ENCODE measurements at places on chromosomes 7 and 10.

DNA sequence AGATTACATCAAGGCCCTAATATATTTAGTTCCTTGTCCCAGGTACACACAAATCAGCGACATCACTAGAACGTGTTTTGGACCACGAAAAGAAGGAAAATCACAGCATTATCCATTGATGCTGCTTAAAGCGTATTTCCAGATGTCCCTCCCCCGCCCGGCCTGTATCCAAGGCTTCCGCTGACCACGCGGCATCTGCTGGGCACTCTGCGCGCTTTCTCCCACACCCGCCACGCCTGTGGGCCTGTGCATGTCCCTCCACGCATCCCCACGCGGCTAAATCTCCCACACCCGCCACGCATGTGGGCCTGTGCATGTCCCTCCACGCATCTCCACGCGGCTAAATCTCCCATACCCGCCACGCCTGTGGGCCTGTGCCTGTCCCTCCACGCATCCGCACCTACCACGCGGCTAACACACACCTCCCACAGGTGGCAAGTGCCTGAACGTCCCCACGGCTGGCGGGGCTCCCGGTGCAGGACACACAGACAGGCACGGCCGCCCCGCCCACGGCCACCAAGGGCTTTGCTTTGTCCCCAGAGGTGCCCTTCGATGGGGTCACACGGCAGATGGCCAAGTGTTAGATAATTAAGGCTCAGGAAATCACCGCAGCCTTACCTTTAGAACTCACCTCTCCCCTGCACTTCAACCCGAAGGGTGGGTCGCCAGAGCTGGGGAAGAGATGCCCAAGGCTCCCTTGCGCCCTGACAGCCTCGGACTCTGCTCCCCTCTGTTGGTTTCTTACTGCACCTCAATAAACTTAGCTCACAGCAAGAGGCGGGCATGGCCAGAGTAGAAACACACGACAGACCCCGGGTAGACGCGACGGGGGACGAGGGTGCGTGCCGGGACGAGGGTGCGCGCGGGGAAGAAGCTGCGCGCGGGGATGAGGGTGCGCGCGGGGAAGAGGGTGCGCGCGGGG is 49.5 kb downstream of the DIP2C start:
- DNase-seq = no peak

GRCh38 chr10:4262870-4263600 is 478.0 kb upstream of the KLF6 start:
- no peak for DNase-seq

DNA sequence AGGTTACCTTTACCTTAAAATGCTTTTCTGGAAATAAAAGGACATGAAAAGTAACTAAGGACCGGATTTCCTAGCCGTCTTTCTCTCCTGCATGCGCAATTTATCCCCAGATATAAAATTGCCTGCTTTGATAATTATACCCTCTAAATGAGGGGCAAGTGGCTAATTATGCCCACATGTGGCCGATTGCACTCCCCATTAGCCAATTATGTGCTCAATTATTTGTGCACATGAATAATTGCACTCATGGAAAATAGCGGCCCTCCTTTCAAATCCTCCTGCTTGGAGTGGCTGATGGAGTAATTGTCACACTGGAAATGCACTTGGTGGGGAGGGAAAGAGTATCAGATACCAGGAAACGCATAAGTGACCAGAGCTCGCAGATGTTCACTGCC is 66.4 kb upstream of the ATRNL1 start:
- DNase-seq = no peak

DNA sequence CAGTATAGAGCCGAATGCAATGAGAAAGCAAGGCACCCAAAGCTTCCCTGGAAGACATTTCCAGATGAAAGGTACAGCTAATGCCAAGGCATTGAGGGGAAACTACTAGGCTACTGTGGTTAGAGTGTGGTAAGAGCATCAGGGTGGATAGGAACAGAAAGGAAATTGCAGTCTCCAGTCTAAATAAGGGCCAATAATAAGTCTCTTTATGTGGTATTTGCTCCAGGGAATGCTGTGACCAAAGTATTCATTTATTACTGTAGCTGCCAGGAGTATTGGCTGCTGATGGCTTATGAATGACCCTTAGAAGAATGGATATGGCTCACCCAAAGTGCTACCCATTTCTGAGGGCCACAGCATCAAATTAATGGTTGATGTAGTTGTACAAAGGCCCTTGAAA is 30.1 kb upstream of the POT1 start:
- no peak for DNase-seq

- DNase-seq = no peak
Observed at GRCh38 chr7:119545118-119545517, 727.9 kb upstream of the KCND2 start.

- no peak for DNase-seq
Observed at GRCh38 chr7:67738958-67739357, 742.3 kb downstream of the TYW1 start.

GRCh38 chr7:25478925-25479324 is 250.6 kb upstream of the NPVF start:
- DNase-seq = no peak

- DNase-seq = no peak
Observed at GRCh38 chr10:10096296-10096695, 921.4 kb upstream of the CELF2 start.

- DNase-seq = no peak
Observed at GRCh38 chr10:122513053-122513452, 47.5 kb upstream of the DMBT1 start.

DNA sequence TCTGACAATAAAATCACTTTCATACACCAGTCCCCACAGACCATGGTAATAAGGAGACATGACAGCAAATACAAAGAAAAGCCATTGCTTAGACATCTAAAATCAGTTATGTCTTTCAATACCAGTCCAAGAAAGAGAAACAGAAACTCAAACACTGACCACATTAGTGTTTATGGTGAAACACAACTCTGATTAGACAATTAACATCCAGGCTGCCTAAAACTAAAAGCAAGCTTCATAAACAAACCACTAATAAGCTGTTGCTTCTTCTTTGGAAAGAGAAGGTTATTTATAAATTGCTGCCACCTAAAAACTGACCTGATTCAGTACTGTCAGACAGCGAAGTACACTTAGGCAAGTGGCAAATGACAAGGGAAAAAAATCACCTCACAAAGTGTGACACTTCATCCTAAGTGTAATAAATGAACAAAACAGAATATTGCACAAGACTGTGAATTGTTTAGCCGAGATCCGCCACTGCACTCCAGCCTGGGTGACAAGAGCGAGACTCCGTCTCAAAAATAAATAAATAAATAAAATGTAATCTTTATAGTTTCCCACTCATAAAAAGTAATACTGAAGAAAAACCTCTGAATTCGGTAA is 277.4 kb downstream of the PARD3 start:
- DNase-seq = no peak

GRCh38 chr10:44774676-44775401 is 136.3 kb upstream of the TMEM72 start:
- no peak for DNase-seq

- DNase-seq = no peak
Observed at GRCh38 chr7:49630513-49630912, 142.9 kb upstream of the VWC2 start.

DNA sequence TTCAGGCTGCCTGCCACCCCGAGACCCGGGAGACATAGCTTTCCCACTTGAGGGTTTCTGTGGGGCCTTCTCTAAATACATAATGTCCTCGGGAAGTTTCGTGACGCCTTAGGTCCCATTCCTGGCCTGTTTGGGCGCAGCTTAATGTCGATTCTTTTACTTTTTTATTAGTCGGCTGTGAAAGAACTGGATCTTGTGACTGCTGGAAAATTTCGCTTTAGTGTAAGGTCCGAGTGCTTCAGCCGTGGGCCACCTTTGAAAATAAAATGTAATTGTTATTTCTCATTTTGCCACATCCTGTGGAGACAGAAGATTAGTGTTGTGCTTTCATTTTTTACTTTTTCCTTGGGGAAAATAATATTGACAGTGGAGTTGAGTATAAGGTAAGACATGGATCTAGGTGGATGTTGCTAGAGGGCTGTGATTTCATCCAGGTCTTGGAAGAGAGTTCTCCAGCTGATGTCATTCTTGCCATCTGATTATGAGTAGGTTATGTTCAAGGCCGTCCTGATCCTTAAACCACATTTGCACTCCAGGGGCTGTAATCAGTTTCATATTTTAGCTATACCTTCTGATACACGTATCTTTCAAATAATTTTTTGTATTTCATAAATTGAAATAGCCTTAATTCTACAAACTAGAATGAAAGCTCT is 830 bp downstream of the RAB18 start:
- DNase-seq = no peak

DNA sequence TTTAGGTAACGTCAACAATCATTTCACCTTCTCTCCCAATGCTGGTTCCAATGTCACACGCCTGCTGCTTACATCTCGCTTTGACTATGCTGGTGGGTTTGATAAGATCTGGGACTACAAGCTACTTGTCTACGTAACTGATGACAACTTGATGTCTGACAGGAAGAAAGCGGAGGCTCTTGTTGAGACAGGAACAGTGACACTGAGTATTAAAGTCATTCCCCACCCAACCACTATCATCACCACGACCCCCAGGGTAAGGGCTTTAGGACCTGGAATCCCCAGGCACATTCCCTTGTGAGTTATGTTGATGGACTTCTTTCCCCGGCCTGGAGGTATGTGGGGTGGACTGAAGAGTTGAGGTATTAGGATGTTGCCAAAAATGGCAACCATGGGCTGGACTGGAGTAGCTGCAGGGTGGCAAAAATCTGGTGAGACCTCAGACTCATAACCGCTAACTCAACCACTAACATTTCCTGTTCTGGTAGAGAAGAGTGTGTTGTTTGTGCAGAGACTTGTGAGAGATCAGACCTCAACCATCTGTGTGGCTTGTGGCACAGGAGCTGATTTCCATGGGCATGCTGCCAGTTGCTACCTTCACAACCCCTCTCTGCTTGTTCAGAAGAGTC is 59.2 kb downstream of the CDHR3 start:
- peak; percentile 49 for DNase-seq

GRCh38 chr10:101229266-101230182 is at the start of gene LBX1:
Gene LBX1, minus strand, starts transcription at chr10:101229463. Its CDS starts 648 bp downstream, at chr10:101228815.
- no peak for DNase-seq

DNA sequence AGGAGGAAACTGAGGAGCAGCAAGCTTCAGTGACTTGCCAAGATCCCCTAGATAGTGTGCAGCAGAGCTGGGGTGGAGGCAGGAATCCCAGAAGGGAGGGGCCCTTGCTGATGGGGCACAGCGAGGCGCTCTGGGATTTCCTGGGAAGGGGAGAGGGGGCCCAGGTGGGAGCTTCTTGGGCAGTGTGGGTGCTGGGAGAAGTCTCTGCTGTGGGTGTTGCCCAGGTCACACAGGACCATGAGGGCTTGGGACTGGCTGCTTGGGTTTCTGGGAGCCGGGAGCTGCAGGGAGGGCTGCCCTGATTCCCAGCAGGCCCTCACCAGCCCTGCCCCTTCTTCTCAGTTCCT is 55.2 kb downstream of the TSPAN15 start:
- DNase-seq = no peak

DNA sequence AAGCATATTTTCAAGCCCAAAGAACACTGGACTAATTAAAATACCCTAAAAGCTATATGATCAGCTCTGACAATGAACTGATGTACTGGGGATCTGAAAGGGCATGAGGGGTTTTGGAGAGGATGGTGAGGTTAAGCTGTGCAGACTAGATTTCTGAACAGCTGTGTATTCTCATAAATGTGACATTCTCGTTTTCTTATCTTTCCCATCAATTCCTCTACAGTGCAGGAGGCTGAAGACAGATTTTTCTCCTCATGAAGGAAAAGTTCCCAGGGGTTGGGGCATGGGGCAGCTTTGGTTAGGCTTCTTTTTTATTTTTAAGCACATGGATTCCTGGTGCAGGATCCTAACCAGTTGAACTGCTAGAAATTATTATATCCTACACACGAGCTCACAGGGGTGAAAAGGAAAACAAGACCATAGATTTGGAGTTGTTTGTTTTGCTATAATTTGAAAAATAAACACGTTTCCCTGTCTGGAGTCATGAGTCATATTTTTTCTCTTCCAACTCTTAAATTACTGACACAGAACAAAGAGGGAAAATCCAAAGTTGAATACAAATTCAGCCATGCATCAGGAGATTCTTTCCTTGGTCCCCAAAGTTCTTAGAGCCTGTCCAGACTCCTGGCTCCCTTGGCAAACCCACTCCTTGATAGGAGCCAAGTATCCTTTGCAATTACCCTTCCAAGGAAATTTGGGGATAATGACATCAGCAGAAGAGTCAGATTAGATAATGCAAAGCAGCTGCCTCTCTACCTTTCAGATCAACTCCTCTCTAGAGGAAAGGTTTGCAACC is 147.7 kb upstream of the NPVF start:
- DNase-seq = no peak

- no peak for DNase-seq
Observed at GRCh38 chr10:116838143-116838725, 11.1 kb upstream of the ENO4 start.
